ENCODE measurements at places on chromosomes 3 and 15. TPM values are rescaled to one million over a fixed set of nuclear protein-coding genes. Genes with fewer than 3 reads are reported as not detected.

DNA sequence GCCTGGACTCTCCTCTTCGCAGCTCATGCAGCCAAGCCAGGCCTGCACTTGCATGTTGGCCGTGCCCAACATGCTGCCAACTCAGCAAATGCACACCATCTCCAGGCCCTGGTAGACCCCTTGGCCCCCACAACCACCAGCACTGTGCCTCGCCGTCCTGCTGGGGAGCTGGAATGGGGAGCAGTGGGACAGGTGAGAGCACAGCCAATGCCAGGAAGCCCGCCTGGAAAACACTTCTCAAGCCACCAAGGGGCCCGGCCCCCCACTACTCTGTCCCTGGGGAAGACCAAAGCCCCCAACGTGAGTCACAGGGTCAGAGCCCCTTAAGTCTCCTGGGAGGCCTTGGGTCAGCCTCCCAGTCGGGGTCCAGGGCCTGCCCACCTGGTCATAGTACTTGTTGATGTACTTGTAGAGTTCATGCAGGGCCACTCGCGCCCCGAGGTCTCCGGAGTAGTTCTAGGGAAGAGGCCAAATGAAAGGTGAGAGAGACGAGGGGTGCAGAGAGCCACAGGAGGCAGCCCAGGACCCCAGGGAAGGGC, 24.5 kb downstream of the PLXNB1 start:
- peak; percentile 36 for DNase-seq

DNA sequence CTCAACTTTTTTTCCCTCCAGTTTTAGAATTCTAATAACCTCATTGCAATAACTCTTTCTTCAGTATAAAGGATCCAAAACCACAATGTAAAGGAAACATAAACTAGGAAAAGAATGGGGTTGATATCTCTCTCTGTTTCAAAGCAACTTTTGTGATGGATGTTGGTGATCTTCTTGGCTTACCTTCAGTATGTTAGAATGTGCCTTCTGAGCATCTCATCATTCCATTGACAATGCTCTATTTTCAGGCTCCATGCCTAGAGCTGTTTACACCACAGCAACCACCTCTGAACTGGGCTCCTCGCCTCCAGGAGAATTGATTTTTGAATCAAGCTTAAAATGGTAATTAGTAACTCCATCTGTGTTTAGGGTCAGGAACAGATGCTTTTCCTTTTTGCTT, 6.6 kb downstream of the NLGN1 start:
- DNase-seq = no peak

DNA sequence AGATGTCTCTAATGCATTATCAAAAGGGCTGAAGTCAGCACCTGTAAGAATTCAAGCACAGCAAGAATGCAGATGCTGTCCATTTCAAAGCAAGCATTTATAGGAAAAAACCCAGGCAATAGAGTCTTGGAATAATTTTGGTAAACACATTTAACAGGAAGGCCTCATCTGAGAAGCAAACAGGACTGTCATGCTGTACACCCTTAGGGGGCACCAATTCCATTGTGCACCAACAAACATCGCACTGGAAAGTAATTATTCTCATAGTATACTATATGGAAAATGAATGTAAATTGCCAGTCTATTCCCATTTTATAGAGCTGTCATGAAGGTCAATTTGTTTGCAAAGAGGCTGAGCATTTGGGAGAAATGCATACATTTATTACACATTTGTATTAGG, 247.3 kb upstream of the SUCLG2 start:
- DNase-seq = no peak

- no peak for DNase-seq
These were observed 230.9 kb upstream of the UBE2E1 start for GRCh38 chr3:23574822-23575315.

- no peak for DNase-seq
These were observed 20.3 kb upstream of the FRMD4B start for GRCh38 chr3:69406163-69406562.

DNA sequence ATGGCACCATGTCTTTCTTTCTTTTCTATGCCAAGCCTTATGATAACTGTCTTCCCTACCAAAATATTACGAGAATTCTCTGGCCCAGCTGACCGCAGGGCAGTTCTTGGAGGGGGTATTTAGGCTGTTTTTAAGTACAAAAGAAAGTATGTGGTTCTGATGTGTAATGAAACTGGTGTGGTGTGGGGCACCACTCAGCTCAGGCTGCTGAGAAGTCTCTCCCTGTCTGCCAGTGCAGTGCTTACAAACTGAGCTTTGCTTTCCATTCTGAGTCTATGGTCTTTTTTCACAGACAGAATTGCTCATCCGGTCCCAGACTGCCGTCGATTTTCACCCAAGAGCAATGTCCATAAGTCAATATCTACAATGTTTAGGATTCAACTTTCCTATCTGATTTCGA, 847.6 kb downstream of the NTRK3 start:
- no peak for DNase-seq

DNA sequence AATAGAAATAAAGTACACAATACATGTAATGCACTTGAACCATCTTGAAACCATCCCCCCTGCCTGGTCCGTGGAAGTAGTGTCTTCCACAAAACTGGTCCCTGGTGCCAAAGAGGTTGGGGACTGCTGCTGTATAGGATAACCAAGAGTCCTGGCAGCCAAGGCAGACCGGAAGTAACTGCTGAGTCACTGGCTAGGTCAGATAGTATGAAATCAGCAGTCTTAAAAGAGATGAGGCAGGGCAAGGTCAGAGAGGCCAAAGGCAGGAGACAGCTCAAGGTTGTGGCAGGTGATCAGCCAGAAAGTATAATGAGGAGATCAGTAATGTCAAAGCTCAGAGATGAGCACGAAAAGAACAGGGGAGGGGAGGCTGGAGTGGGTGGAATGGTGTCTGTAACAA, 60.2 kb downstream of the MAP3K13 start:
- no peak for DNase-seq

DNA sequence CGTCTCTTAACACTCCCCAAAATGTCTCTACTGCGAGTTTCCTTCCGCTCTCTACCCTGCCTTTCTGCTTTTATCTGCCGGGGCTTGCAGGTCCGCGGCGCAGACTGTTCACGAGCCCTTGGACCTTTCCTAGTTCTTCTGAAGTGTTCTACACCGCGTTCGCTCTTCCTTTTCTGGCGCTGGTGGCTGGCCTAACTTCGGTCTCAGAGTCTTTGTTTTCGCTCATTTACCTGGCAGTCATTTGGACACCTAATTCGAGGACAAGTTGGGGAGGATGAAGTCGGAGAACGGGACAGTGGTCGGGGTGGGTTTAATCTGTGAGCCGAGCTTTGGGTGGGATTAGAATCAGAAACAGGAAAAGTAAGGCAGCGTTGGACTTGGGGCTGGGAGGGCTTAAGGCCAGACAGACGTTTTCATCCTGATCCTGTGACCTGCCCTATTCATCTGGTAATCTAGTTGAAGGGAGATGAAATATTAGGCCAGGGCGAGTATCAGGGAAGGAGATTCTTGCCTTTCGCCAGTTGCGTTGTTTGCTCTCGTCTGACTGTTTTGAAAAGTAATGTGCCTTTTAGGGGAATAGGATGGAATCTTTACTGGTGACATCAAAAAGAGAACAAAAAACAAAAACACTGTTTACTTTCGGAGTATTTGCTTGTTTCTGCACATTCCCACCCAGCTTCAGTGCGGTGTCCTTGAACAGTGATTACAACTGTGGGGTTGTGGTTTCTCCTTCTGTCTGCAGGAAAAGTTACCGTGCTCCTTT, 1.8 kb downstream of the DIPK2A start:
- DNase-seq = no peak

- DNase-seq = no peak
These were observed 168.3 kb downstream of the NEK10 start for GRCh38 chr3:27200721-27201489.

- DNase-seq = no peak
These were observed 312.3 kb downstream of the ZBBX start for GRCh38 chr3:167067787-167068161.

- no peak for DNase-seq
These were observed 400.7 kb upstream of the TPM1 start for GRCh38 chr15:62641825-62642224.

- DNase-seq = no peak
These were observed 6.2 kb downstream of the HMG20A start for GRCh38 chr15:77426871-77427270.

- no peak for DNase-seq
These were observed 74.0 kb upstream of the SNRPA1 start for GRCh38 chr15:101368861-101369642.

GRCh38 chr3:15726043-15726442, 71.7 kb downstream of the ANKRD28 start:
- no peak for DNase-seq

- no peak for DNase-seq
These were observed 388.0 kb downstream of the ZBTB20 start for GRCh38 chr3:114758831-114759699.

GRCh38 chr3:161264852-161265251, 43.7 kb downstream of the NMD3 start:
- no peak for DNase-seq

DNA sequence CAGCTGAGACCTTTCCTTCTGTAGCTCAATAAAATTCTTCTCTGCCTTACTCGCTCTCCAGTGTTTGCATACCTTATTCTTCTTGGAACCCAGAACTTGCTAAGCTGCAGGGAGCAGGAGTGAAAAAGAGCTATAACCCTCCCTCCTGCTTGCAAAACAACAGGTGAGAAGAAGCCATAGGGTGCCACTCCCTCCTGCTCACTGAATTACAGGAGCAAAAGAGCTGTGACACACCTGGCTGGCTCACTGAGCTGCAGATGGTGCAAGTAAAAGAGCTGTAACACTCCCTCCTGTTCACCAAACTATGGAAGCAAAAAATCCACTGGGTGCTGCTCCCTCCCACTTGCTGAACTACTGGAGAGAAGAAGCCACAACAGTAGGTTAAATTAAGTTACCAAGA, 44.2 kb upstream of the C2CD4B start:
- no peak for DNase-seq

- DNase-seq = no peak
These were observed 278.7 kb upstream of the KCNMB2 start for GRCh38 chr3:178257491-178257890.

- DNase-seq = no peak
These were observed 46.9 kb downstream of the RLBP1 start for GRCh38 chr15:89174476-89174875.

DNA sequence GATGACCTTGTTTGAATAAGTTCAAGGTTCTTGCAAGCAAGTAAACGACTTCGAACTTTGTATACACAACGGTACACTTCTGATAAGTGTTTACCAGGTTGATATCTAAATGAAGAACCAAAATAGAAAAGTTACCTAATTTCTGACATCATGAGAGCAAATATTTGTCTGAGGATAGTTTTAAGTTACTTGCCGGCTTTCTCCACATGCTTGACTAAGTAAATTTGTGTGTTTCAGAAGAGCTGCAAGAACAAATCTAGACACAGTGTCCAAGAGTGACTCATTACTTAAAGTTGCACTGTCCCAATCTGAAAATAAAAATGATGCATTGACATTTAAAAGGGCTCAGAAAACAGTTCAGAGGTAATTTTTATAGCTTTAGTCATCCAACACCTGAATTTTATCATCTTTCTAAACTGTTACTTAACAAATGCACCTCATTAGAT, 115.1 kb downstream of the HERC1 start:
- DNase-seq = no peak

DNA sequence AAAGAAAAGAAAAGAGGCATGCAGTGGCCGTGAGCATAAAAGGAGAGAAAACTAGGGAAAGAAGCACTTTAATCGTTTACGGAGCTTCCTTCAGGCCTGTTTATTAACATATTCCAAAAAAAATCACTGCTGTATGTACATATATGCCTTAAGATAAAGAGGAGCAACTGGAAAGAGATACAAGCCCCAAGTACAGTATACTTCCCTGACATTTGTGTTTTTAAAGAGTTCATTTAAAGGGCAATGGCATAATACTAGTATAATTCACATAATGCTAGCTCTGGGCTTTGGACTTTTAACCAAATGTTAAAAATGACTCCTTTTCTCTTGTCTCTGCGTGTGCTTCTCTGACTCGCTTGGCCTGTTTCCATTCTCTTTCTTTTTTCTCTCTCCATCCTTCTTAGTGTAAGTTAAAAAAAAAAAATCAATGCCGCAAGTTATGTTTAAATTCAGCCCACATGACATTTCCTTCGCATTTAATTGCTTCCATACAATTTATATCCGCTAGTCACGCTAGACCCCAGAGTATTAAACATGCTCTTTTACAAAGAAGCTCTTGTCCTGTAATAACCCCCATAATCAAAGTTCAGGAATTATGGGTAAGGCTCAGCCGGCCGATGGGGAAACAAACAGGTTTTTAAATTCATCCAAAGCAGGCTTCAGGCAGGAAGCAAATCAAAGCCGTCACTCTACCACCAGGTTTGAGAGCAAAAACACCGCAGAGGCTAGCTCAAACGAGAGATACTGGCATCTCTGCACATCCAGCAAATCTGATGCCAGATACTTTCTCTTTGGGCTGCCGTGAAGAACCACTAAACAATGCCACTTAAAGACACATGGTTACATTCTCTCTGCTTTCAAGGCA, 19.4 kb downstream of the WWTR1 start:
- DNase-seq = peak; percentile 43

GRCh38 chr3:102085431-102086176, 236.3 kb downstream of the NFKBIZ start:
- no peak for DNase-seq

DNA sequence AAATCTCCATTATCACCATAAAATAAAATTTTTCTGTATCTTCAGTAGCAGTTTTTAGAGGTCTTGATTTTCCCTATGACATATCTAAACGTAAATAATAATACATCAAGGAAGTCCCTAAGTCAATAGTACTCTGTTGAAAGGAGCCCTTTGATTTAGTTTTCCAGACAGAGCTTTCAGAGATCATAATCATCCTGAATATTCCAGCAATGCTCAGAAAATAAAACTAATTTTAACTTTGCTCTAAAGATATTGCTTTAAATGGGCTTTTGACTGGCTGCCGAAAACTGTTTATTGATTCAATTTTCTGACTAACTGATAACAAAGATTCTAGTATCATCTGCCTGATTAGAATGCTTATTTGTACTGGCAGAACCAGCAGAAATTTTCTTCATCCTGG, 40.7 kb upstream of the ROBO1 start:
- DNase-seq = no peak

DNA sequence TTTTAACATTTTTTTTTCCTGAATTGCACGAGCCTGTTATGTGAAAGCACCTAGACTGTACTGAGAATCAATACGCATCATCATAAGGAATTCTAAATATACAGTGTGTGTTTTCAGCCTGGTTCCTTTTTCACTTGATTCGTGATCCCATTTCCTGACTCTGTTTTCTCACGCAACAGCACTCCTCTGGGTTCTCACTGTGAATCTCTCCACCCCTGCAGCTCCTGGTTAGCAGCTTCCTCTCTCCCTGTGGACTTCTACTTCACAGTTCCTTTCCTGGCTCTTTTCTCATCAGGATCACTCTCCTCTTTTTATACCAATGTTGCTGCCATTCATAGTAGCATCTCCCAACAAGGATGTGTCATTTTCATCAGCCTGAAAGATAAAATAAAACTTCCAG, 297.2 kb downstream of the CADM2 start:
- no peak for DNase-seq

ARNT2 gene
- total RNA-seq = 20.2 TPM

UBE2E2 gene
- 47.0 TPM for total RNA-seq

IL17RB gene
- total RNA-seq = 1.4 TPM

TAGLN3 gene
- total RNA-seq = 1.8 TPM

TF gene
- total RNA-seq = 5.7 TPM

EOMES gene
- total RNA-seq = not detected

ISLR2 gene
- 1.3 TPM for total RNA-seq

KLHL6 gene
- total RNA-seq = 0.07 TPM

CAPN3 gene
- 12.2 TPM for total RNA-seq

GRIP2 gene
- 1.0 TPM for total RNA-seq

HRG gene
- not detected for total RNA-seq

CCR5 gene
- not detected for total RNA-seq

GOLGA6L10 gene
- 11.0 TPM for total RNA-seq

SAMMSON gene
- total RNA-seq = not detected

Data from mesothelial cell of epicardium (in vitro differentiated cells).